ENCODE measurements at places on chromosomes 7 and 10.
A peak's percentile ranks its signal among the peaks of the same experiment; 100 is the strongest.

DNA sequence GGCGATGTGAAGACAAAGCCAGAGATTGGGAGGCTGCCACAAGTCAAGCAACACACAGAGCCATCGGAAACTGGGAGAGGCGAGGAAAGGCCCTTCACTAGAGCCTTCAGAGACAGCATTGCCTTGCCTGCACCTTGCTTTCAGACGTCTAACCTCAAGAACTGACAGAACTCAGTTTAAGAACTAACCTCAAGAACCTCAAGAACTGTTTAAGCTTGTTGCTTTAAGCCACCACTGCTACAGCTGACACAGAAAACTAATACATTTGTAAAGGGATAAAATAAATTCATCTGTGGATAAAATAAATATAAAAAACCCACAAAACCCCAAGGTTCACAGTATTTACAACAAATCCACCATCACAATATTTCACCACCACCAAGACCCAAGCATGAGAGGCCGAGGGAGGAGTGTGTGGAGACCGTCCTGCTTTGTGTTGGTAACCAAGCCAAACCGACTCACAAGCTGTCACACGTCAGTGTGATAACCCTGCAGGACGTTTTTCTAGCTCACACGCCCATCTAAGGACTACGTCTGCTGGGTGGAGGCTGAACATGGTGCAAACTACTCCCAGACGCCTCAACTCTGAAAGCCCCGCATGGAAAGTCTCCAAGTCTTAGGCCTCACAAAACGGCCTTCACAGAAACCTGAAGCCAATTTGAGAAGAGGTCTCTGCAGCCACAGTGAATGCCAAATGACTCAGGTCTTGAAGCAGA is 116.8 kb downstream of the ABLIM1 start:
- DNase-seq: peak; percentile 42

DNA sequence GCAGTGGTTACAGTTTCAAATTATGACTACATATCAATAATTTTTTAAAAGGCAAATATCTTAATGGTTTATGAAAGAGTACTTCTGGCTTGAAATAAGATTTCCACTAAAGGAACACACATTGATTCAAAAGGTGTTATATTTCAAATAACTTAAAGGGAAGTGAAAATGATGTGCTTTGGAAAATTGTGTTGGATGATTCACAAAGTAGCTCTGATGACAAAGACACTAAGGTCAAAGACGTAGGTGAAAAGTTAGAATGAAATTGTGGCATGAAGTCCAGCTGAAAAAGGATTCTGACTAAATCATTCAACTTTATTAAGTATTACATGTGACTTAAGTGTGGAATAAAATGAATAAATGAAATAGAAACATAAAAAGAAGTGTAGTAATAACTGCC is 20.8 kb upstream of the OR2A5 start:
- no peak for DNase-seq

DNA sequence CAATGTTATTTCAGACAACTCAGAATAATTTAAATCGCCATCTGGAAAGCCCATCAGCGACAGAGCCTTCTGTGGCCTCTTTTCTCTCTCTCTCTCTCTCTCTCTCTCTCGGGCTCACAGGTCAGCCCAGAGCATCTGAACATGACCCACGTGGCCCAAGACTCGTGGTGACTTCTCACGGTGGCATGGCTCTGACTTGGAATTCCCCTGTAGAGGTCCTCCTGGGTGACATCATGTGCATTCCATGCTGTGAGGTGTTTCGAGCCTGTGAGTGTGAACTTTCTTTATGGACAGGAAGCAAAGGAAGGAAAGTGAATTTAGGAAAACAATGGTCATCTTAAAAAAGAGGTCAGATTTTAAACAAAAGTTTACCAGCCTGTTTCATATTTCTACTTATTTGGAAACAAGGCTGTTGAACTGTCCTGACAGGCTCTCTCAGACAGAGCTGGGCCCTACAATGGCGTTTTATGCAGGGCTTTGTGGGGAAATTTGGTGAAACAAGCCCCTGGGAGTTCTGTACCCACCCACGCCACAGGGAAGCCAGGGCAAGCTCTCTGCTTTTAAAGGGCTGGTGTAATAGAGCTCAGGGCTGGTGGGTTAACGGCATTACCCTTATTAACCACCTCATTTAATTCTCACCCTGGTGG is 359.7 kb upstream of the ZNF32 start:
- DNase-seq: no peak

- no peak for DNase-seq
Observed at GRCh38 chr10:126476246-126476645, 88.0 kb upstream of the ADAM12 start.

- no peak for DNase-seq
Observed at GRCh38 chr7:81308643-81309322, 389.9 kb upstream of the SEMA3C start.

DNA sequence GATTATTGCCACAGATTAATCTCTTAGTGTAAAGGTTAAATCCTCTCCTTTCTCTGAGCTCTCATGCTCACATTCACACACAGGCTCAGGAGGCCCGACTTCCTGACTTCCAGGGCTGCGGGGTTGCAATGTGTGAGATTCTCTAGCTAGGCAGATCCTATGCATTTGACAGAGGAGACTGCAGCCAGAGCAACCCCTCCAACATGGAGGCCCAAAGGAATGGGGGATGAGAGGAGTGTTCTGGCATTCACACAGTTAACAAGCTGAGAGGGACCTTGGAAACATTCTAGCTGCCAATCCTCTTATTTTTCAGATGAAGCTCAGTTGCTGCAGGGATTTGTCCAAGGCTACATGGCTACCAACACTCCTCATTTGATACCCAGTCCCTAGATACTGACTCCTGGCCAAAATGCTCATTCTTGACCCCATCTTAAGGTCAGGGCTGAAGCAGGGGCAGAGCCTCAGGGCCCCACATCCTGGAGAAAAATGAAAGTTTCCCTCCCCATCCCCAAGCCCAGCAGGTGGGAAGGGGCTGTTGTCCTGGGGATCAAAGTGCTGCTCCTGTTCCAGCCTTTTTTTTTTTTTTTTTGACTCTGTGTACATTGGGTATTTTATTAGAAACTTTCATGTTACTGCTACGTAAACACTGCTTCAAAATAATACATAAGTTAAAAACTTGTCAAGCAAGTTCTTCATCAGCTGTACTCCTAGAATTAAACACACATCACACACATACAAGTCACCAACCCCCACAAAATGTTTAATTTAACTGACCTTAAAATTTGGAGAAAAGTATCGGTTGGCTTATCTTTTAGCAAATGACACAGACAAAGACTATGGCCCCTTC is 325.6 kb downstream of the PLXNA4 start:
- no peak for DNase-seq

GRCh38 chr10:77036993-77037734 is 600.4 kb downstream of the KCNMA1 start:
- no peak for DNase-seq

Measured in stimulated activated CD8-positive, alpha-beta memory T cell treated with anti-CD3 and anti-CD28 coated beads, Interleukin-7, amount 100 ng/mL, for 1 hour (primary cell).